ENCODE measurements at places on chromosomes 7 and 10.

DNA sequence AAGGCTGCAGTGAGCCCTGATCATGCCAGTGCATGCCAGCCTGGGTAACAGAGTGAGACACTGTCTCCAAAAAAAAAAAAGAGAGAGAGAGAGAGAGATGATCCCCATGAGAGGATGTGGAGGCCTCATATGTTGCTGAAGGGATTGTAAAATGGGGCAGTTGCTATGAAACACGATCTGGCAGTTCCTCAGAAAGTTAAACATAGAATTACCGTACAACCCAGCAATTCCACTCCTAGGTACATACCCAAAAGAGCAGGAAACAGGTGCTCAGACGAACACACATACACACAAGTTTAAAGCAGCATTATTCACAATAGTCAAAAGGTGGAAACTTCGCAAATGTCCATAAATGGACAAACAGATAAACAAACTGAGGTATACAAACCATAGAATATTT lies 27.4 kb upstream of the CYTH3 start:
- no peak for DNase-seq

- DNase-seq: no peak
These were observed 22.5 kb upstream of the MKLN1 start for GRCh38 chr7:131305152-131305551.

DNA sequence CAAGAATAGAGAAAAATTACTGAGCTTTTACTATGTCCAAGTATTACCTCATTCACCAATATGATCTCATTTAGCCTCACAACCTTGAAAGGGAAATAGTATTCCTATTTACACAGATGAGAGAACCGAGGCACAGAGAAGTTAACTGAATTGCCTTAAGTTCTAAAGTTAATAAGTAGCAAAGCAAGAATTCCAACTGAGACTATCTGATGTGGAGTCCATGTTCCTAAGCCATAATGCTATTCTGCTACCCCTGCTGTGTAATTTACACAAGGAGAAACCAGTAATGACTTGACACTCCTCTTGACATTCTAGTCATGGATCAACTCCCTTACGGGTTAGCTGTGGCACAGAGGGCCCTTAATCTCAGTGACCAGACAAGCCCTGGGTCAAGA lies 60.7 kb downstream of the ABCB4 start:
- no peak for DNase-seq

- DNase-seq: no peak
These were observed 74.9 kb downstream of the NUDCD3 start for GRCh38 chr7:44415510-44415909.

- no peak for DNase-seq
These were observed 3.6 kb downstream of the GPR158 start for GRCh38 chr10:25178411-25178810.

GRCh38 chr10:119474606-119475005 lies 67.9 kb downstream of the RGS10 start:
- no peak for DNase-seq

GRCh38 chr10:19316204-19316870 lies 267.7 kb downstream of the MALRD1 start:
- DNase-seq: no peak

GRCh38 chr7:45920502-45921380 lies at the start of gene IGFBP3:
IGFBP3 (minus strand) TSS chr7:45921272; CDS start chr7:45921140, 132 bp downstream.
- DNase-seq: no peak

GRCh38 chr7:11681461-11681860 lies 150.5 kb downstream of the THSD7A start:
- DNase-seq: no peak

GRCh38 chr10:61063034-61063433 lies 119.0 kb upstream of the RHOBTB1 start:
- no peak for DNase-seq

DNA sequence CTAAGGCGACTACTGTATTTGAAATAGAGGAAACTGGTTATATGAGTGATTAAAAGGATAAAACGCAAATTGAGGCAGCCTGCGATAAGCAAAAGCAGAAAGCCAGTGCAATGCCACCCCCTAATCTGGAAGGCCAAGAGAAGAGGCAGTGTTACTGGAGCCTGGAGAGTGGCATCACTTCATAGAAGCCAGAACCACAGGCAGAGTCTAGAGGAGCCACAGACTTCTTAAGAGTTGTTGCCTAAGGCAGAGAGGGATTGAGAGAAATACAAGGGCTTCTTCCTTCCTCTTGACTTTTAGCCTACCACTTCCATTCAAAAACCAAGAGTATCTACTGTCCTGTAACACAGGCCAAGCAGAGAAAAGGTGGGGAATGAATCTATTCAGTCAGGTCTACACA lies 94.9 kb upstream of the SKAP2 start:
- no peak for DNase-seq

DNA sequence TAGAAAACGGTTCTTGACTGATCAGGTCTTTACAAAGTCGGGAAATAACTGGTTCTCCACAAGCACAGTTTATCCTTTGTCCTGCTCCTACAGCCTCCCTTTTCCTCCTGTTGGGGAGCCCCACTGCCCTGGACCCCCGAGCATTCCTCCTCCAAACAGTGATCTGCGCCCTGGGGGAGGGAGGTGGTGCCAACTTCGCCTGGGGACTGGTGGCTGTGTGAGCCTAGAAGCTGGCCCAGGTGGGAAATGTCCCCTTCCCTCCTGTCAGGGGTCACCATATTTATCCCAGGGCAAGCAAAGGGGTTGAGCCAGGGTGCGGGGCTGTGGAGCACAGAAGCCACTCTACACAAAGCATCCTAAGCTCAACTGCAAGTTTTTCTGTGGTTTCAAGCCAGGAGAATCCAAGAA lies 5.2 kb downstream of the HMX3 start:
- DNase-seq: no peak

- no peak for DNase-seq
These were observed 618.6 kb upstream of the CNTNAP2 start for GRCh38 chr7:145497911-145498525.

GRCh38 chr7:80781561-80781979 lies 137.3 kb downstream of the SEMA3C start:
- no peak for DNase-seq

All from naive B cell (primary cell).